ENCODE measurements at places on chromosomes 3 and 15.

GRCh38 chr3:144033863-144034262 is 62.2 kb downstream of the DIPK2A start:
- DNase-seq: no peak

- no peak for DNase-seq
These were observed 7.5 kb upstream of the PGPEP1L start for GRCh38 chr15:99014803-99015697.

DNA sequence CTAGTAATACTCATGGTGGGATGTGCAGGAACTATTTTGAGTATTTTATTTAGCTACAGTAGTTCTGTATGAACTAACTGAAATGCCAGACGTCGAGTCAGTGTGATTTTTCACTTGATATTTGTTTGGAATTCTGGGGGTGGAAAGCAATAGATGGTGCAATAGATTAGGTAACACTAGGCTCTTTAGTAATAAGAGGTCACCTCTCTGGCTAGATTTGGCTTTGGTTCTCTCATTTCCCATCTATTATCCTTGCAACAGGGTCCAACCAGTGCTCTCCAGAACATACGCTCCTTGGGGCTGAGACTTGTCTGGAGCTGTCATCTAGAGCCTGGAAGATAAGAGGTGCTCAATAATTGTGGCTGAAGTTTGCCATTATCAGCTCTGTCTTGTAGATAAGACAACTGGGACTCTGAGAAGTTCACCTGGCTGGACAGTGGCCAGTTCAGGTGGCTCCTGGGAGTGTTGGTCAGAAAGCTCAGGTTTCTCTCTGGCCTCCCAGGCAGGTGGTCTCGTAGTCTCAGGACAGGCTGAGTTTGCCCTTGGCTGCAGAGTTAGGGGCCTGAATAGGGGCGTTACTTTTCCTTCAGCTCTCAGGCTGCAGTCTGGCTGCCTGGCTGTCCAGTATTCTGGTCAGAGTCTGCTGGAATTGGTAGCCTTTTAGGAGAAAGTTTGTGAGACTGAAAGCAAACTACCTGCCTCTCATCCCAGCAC is 277.5 kb upstream of the RGMA start:
- DNase-seq: no peak

DNA sequence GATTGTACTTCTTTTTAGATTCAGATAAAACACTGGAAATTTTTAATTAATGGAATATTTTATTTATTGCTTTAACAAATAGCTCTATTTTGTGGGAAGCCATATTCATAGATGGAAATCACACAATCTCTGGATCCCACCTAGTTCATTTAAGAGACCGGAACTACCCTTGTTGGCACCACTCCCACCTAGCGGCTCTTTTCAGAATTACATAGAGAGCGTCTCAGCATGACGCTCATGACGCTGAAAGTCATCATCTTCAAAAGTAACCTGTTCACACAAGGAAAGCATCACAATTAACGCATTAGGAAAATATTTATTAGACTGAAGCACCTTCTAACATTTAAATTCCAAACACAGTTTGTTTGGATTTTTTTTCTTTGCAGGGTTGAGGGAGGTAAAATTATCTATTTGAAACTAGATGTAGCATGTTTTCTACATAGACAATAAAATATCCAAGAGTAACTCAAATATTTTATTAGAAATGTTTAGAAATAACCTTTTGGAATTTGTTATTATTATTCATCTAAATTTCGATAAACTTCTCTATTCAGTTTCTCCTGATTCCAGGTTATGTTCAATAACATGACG is 214.9 kb upstream of the ARRDC4 start:
- no peak for DNase-seq

DNA sequence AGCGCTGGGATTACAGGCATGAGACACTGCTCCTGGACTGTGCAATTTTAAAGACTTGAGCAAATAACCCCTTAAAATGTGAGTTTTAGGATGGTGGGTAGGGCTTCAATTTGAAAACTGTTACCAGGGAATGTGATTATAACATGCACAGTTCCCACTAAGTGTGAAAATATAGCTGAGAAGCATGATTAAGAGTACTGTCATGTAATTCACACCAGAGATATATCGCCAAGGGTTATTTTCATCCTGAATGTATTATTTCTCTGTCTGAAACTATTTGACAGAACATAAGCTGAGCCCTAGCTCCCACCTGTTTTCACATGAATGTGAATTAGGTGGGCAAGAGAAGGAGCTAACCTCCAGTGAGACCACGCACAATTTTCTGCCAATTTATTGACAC is 457.2 kb downstream of the GABRG3 start:
- DNase-seq: no peak

GRCh38 chr3:53820756-53821580 is 25.3 kb downstream of the CHDH start:
- no peak for DNase-seq

- no peak for DNase-seq
These were observed 217.8 kb downstream of the SHQ1 start for GRCh38 chr3:72630327-72630968.

- no peak for DNase-seq
These were observed 96.9 kb downstream of the ZPLD1 start for GRCh38 chr3:102531686-102532085.

DNA sequence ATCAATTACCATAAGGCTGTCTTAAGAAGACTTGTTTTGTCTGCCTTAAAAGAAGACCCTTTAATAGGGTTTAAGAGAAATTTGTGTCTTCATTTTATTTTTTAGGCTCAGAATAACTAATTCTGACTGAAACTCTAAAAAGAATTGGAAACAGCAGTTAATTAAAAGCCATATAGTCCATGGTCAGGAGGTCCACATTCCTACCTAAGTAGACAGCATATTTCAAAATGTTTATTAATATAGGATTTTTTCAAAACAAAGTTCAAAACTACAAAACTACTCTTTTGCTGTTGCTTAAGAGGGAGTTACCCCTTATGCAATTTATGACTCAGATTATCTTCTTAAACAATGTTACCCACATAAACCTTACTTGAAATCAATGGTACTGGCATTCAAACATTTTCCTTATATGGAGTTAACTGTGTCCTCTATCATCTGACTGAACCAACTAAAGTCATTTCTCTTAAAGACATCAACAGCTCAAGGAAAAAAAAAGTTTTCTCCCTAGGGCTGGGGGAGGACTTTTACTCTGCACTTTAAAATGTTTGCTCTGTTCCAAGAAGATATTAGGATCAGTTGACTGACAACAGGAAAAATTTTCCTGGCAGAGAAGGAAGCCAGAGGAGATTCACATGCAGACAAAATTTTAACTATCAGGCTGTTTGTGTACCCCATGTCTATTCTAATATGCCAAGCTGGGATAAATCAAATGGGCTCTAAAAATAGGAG is 56.8 kb upstream of the NANOGP8 start:
- DNase-seq: no peak

DNA sequence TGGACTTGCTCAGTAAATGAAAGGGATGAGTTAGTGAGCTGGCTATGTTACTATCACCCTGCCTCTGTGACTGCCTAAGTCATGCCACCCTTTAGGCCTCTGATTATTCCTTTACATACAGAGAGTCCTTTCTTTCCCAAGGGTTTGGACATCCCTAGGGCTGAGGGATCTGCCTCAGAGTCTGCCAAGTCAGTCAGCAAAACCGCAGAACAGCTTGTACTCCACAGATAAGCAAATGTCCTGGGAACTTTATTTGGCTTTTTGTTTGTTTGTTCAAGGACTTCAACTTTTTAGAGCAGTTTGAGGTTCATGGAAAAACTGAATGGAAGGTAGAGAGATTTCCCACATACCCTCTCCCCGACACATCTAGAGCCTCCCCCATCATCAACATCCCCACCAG is 82.6 kb upstream of the TRIM42 start:
- no peak for DNase-seq

DNA sequence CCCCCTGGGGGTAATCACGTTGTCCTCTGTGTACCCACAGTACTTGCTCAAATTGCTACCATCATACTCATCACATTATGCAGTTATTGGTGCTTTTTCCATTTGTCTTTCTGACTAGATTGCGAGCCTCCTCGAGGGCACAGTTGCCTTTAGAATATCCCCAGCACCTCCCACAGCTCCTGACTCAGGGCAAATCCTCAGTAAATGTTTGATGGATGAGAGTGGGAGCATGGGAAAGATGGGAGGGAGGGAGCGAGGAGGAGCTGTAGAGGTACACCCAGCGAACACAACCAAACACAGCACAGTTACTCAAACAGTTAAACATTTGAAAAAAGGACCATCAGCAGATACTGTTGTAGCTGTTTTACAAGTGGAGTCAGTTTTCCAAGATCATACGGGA is 27.9 kb downstream of the SIDT1 start:
- DNase-seq: no peak

DNA sequence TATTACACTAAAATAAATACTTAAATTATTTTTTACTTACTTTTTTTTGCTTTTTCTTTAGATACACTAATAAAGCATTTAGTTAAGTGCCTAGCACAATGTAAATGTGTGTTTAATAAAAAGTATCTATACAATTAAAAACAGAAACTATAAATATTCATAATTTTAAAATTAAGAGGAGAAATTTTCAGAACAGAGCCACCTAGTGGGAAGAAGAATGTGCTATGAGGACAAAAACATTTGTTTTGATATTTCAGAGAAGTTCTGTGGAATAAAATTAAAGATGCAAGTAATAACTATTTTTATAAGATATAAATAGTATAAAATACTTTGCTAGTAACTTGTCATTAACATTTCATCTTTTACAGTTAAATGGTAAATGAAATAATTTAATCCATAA is 33.6 kb upstream of the PLSCR5 start:
- no peak for DNase-seq

GRCh38 chr3:88030210-88030609 is 28.6 kb downstream of the CGGBP1 start:
- no peak for DNase-seq

Data from hypothalamus (tissue), 51 donors.